ENCODE measurements at places on chromosomes 16 and 17.

DNA sequence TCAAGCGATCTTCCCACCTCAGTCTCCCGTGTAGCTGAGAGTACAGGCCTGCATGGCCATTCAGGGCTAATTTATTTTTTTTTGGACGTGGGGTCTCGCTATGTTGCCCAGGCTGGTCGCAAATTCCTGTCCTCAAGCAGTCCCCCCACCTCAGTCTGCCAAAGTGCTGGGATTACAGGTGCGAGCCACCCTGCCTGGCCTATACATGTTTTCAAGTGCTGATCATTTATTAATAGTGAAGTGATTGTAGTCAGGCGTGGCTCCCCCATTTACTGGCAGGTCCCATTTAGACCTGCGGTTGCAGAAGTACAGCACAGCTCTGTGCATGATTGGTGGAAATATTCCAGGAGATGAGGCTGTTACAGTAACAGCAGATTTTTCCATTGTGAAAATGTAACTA lies 8.4 kb downstream of the FOXK2 start:
- no peak for DNase-seq

- DNase-seq: no peak
These were observed 56.1 kb upstream of the STAC2 start for GRCh38 chr17:39281806-39282205.

GRCh38 chr17:76641501-76641900 lies 2.1 kb downstream of the ST6GALNAC1 start:
- DNase-seq: no peak

- DNase-seq: no peak
These were observed 159.0 kb upstream of the MPHOSPH6 start for GRCh38 chr16:82328881-82329469.

- no peak for DNase-seq
These were observed 1.5 kb downstream of the THOC6 start for GRCh38 chr16:3025032-3026002.

DNA sequence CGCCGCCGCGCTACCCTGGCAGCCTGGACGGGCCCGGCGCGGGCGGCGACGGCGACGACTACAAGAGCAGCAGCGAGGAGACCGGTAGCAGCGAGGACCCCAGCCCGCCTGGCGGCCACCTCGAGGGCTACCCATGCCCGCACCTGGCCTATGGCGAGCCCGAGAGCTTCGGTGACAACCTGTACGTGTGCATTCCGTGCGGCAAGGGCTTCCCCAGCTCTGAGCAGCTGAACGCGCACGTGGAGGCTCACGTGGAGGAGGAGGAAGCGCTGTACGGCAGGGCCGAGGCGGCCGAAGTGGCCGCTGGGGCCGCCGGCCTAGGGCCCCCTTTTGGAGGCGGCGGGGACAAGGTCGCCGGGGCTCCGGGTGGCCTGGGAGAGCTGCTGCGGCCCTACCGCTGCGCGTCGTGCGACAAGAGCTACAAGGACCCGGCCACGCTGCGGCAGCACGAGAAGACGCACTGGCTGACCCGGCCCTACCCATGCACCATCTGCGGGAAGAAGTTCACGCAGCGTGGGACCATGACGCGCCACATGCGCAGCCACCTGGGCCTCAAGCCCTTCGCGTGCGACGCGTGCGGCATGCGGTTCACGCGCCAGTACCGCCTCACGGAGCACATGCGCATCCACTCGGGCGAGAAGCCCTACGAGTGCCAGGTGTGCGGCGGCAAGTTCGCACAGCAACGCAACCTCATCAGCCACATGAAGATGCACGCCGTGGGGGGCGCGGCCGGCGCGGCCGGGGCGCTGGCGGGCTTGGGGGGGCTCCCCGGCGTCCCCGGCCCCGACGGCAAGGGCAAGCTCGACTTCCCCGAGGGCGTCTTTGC lies 3.1 kb downstream of the HIC1 start:
- DNase-seq: no peak

DNA sequence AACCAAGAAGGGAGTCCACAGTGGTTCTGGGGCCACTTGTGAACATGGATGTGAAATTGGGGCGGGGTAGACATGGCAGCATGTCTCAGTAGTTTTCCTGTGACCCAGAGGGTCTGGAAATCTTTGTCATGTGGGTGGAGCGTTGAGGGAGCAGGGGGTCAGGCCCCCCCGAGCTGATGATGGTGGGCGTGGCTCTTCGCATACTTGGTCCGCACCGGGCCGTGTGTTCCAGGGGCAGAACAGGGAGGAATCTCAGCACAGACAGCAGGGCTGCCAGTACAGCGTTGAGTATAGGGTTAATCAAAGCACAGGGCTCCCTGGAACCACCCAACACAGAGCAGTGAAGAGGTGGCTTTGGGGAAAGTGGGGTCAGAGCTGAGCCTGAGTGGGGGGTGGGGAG lies 267.5 kb downstream of the SEC14L1 start:
- DNase-seq: no peak

- DNase-seq: no peak
These were observed 137.7 kb upstream of the CORO6 start for GRCh38 chr17:29760279-29761039.

GRCh38 chr17:41906465-41907184 lies 12.1 kb downstream of the ACLY start:
- no peak for DNase-seq

GRCh38 chr17:67685351-67685750 lies 32.4 kb upstream of the NOL11 start:
- DNase-seq: no peak

- no peak for DNase-seq
These were observed 90.0 kb upstream of the TBX2 start for GRCh38 chr17:61309362-61310256.

DNA sequence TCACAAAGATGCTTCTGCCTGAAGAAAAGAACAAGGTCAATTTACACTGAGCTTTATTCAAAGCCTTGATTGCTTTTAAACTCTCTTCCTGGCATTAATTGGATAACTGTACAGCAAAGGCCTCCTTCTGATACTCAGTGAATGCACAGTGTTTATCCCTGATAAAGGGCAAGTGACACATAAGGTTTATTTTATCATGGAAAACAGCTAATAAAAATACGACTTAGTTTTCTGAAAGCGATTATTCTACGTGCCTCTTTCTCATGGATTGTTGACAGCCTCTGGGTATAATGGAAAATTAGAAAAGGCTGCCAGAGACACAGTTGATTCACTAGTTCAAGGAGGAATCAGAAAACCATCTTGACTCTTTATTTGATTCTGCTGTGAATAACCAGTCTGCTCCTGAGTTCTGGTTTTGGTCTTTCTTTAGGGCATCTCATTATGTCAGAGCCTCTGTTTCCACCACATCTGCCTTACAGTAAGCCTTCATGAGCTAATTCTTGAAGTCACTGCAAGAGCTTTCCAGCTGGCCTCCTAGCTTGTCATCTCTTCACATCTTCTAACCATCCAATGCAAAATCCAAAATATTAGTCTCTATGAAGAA lies 212.9 kb downstream of the CNTNAP4 start:
- no peak for DNase-seq

GRCh38 chr17:27368980-27369379 lies 75.1 kb downstream of the WSB1 start:
- DNase-seq: no peak

Data from nephron progenitor cell (in vitro differentiated cells).